ENCODE measurements at places on chromosomes 6 and 20.

- DNase-seq = peak; percentile 64
Observed at GRCh38 chr20:59087829-59088433, 45.3 kb upstream of the PRELID3B start.

GRCh38 chr6:135993361-135993760 is 141.9 kb downstream of the PDE7B start:
- DNase-seq = no peak

- DNase-seq = no peak
Observed at GRCh38 chr6:170018936-170019817, 267.8 kb downstream of the ERMARD start.

- no peak for DNase-seq
Observed at GRCh38 chr6:1422290-1422689, 32.9 kb downstream of the FOXF2 start.

DNA sequence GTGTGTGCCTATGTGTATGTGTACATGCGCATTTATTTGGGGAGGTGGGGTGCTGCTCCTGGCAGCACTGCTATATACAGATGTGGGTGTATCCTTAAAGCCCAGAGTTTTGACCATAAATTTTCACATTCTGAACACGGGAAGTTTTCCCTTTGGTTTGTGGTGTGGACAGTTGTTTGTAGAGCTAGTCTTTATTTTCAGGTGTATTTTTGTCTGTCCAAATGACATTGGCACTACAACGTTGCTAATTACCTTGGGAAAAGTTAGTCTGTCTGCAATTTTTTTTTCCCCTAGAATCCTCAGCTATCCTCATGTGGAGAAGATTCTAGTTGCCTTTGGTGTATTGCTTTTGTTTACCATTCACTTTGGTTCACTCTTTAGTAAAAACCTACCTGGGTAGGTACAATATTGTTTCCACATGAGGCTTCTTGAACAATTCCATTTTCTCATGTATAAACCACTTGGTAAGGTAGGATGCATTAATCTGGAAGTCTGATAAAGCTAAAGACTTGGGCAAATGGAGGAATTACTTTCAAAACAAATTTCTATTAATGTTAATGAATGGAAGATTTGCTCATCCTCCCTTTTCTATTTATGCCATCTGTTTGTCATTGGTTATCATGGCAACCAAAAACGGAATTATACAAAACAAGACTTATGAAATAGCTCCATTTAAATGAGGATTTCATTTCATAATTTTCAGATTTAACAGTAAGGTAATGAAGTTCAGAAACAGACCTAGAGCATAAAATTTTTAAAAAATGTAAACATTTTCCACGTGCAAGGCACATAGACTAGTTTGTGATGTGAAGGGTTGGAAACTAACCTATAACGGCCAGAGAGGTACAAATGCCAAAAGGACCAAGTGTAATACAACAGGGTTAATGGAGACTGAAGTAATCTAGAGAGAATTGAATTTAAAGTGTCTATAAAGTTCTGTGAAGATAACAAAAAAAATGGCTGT is 3.9 kb downstream of the CCN2 start:
- DNase-seq = no peak

GRCh38 chr6:115865914-115866313 is 194.8 kb downstream of the FRK start:
- no peak for DNase-seq

GRCh38 chr6:108877046-108877751 is 29.0 kb downstream of the ARMC2 start:
- no peak for DNase-seq

- no peak for DNase-seq
Observed at GRCh38 chr6:15936503-15936902, 192.4 kb upstream of the MYLIP start.

GRCh38 chr20:38811769-38812168 is 6.3 kb downstream of the PPP1R16B start:
- DNase-seq = no peak

- no peak for DNase-seq
Observed at GRCh38 chr6:67265996-67266921, 1368.8 kb upstream of the ADGRB3 start.

DNA sequence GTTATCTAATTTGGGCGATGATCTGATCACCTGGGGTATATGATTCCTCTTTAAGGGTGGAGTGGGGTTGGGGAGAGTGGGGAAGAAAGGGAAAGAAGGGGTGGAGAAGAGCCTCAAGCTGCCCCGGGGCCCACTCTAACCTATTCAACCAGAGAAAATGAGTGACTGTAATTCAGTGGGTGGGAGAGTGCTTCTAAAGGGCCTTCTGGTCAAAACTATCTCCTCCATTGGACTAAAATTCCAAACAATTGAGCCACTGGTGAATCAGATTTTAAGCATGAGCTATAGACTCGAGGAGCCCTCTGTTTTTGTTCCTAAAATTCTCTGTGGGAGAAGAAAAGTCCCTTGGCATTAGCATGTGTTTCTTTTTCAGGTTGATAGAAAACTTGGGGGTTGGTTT is 296.8 kb downstream of the CLIC5 start:
- no peak for DNase-seq

DNA sequence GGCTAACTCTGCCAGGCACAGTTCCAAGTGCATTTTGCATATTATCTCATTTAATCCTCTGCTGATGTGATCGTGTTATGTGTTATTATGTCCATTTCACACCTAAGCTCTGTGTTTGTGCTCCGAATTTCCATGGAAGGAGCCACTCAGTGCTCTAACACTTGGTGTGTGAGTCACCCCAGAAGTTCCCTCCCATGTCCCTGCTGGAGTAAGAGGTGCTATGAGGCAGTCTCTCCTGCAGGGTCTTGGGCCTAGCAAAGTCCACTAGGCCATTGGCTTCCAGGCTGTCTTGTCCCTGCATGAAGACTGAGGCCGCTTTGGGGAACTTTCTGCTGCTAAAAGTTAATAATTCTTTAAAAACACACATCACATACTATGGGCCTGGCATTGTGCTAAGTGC is 405.9 kb upstream of the SULF2 start:
- DNase-seq = no peak

- DNase-seq = no peak
Observed at GRCh38 chr6:30747902-30748769, 3.8 kb upstream of the IER3 start.

- DNase-seq = no peak
Observed at GRCh38 chr6:92281571-92282076, 1137.7 kb downstream of the EPHA7 start.

- no peak for DNase-seq
Observed at GRCh38 chr6:23728707-23729106, 397.3 kb upstream of the NRSN1 start.

DNA sequence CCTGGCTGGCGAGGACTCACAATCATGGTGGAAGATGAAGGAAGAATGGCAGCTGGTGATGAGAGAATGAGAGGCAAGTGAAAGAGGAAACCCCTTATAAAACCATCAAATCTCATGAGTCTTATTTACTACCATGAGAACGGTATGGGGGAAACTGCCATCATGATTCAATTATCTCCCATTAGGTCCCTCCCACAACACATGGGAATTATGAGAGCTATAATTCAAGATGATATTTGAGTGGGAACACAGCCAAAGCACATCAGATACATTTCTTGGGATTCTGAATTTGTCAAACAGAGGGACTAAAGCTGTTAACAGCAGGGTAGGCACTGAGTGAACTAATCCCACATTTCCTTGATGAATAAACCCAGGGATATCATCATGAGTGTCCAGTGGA is 116.2 kb upstream of the PLCB4 start:
- DNase-seq = no peak

DNA sequence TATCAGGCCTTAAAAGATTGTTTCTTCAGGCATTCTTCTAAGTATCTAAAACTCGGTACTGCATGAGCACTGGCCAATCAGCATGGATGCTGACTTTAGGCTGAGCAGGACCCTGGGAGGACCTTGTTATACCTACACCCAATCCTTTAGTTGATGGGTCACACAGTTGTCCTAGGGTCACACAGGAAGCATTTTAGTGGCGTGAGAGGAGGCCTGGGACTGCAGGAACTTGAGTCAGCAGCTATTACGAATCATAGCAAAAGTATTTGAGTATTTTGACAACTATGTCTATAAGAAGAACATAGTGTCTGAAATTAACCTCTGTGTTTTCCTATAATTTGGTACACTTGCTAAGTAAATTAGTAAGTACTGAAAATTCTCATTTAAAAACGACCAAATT is 741.4 kb downstream of the HACE1 start:
- DNase-seq = no peak

DNA sequence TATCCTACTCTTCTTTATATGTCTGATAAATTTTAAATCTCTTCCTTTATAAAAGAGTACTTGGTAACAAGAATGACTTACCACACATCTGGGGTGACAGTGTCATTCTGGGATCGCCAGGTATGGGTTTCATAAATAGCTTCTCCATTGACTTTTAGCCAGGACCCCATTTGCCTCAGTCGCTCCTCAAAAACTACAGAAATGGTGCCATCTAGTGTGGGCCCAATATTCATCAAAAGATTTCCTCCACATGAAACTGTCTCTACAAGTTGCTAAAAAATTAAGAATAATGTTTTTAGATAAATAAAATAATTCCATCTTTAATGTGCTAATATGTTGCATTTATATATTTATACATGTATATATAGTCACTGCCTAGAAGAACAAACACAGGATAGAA is 9.7 kb downstream of the FUCA2 start:
- DNase-seq = no peak

GRCh38 chr6:97668716-97669115 is 385.7 kb upstream of the MMS22L start:
- DNase-seq = no peak

DNA sequence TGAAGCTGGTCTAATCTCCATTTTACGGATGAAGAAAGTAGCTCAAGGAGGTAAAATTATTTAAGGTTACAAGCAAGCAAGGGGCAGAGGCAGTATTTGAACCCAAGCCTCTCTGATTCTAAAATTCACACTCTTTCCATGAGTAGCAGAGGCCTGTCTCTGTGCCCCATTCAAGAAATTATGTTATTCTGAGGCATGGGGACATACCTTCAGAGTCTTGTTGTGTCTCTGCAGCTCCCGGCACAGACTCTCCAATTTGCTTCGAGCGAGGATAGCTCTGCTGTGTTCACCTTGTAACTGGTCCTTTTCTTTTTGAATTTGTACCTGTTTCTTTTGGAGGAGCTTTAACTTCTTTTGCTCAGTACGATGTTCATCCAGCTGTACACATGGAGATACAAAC is 21.5 kb downstream of the TXLNB start:
- DNase-seq = no peak
